ENCODE measurements at places on chromosomes 13 and 19.

DNA sequence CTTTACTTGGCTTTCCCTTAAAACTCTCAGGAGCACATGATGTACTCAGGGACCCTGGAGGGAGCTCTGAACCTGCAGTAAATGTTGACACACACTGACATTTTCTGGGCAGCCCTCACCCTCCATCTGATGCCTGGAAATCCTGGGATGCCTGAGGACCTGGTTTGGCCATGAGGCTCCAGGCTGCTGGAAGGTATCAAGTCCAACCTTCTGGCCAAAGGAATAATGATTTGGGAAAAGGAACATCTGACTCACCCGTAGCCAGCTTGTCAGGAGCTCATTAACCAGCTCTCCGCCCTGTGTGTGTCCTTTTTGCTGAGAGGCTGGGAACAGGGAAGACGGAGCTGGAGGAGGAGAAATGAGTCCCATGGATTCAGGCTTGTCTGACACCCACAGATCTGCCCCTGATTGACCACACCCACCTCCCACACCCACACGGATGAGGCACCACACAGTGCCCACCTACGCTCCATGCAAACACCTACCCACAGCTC, 10.3 kb downstream of the ZNF558 start:
- no peak for DNase-seq

GRCh38 chr19:55439052-55439451, 4.0 kb downstream of the SHISA7 start:
- DNase-seq, result no peak

DNA sequence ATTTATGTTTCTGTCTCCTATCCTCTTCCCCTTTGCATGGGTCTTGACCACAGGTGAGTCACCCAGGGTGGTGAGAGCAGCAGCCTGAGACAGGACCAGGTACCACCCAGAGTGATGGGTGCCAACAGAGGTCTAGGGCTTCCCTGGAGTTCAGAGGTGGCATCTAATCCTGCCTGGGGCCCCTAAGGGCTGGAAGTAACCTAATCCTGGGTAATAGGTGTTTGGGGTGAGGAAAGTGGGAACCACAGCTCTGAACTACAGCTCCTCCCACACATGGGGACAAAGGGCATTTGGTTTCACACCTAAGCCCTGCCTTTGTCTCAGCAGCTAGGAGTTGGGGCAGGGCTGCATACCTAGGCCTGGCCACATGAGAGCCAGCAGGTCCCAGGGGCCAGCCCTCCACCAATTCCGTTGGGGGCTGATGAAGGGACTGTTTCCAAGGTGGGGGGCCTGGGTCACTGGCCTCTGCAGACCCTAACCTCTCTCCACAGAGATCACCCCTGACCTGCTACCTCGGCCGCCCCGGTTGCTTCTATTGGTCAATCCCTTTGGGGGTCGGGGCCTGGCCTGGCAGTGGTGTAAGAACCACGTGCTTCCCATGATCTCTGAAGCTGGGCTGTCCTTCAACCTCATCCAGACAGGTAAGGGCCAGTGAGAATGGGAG, 8.0 kb downstream of the SPHK2 start:
- DNase-seq, result no peak

DNA sequence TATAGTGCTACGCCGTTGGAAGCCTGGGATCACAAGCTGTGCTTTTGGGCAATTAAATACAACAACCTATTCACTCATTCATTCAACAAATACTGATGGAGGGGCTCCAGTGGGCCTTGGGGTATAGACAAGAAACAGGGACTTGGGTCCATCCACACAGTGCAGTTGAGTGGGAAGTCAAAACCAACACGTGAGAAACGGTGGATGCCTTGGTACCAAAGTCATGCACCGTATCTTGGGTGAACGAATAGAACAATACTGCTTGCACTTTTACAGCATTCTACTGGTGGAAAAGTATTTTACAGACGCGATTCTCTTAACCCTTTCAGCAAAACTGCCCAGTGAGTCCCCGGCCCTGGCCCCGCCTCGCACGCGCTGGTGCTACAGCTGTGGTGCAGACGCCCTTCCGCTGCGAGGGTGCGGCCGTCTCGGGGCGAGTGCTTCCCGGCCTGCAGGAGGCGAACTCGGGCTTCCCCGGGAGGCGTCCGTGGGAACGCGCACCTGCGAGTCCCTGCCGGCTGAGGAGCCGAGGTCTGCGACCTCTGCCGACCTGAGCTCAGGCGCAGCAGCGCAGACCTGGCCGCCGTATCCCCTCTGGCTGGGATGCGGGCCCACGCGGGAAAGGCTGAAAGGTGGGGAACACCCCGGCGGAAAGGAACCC, 8.3 kb downstream of the TNFRSF19 start:
- DNase-seq, result peak; percentile 88

DNA sequence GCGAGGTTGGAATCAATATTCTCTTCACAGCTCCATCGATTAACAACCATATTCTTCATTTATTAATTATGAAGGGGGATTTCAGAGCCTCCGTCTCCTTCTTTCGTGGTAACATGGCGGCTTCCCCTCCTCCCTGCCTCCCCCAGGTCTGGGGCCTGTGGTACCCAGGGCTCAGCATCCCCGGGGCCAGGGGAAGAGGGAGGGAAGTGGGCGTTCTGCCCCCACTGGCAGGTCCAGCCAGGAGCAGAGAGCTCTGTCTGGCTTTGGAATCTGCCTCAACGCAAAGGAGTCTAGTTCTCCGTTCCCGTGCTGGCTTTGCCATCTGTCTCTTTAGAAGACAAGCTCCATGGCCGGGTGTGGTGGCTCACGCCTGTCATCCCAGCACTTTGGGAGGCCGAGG, 37.8 kb upstream of the ONECUT3 start:
- no peak for DNase-seq

- no peak for DNase-seq
Observed at GRCh38 chr19:31641591-31641990, 292.4 kb upstream of the TSHZ3 start.

- DNase-seq, result no peak
Observed at GRCh38 chr19:16834747-16835146, 5.5 kb downstream of the SIN3B start.

DNA sequence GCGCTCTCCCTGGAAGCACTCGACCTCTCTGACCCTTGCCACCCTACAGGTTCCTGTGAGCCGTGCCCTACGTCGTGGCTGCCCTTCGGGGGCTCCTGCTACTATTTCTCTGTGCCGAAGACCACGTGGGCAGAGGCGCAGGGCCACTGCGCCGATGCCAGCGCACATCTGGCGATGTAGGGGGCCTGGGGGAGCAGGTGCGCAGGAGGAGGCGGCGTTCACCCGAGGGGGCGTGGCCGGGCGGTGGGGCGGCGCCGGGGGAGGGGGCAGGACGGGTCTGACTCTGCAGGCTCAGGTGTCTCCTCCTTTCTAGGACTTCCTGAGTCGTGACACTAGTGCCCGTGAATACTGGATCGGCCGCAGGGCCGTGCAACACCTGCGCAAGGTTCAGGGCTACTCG, 26.4 kb downstream of the CLEC4M start:
- no peak for DNase-seq

- no peak for DNase-seq
Observed at GRCh38 chr19:30118760-30119159, 176.7 kb downstream of the URI1 start.

GRCh38 chr13:79786176-79786575, 305.2 kb downstream of the NDFIP2 start:
- no peak for DNase-seq

DNA sequence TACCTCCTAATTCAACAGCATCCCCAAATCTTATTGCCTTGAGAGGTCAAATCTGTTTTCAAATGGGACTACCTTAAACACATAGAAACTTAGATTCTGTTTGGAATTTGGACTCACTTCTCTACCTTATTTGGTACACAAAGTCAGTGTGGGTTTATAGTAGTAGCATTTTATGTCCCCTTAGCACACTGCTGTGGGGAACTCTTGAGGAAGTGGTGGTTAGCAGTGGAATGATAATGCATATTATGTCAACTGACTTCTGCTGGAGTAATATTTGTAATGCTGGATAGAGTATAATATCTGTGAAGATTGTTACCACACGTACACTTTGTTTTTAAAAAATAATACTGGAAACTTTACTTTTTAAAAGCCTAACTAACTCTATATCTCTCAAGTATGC, 386.3 kb downstream of the NDFIP2 start:
- DNase-seq, result no peak

DNA sequence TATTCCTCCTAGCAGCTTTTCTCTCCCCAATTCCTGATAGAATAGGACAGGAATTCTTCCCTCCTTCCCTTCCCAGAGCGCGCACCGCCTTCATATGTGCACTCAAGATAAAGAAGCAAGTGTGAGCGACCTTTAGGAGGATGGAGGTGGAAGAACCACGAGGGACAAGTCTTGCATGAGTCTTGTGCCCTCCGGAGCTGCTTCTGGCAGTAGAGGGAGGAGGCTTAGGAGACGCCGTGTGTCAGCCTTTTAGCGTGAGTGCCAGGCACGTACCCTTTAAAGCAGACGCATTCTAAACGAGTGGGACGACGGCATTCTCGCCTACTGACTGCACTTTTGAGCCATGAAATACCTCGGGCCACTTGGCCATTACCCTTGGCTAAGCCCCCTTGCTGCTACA, 95.4 kb upstream of the RAP2A start:
- DNase-seq, result no peak

DNA sequence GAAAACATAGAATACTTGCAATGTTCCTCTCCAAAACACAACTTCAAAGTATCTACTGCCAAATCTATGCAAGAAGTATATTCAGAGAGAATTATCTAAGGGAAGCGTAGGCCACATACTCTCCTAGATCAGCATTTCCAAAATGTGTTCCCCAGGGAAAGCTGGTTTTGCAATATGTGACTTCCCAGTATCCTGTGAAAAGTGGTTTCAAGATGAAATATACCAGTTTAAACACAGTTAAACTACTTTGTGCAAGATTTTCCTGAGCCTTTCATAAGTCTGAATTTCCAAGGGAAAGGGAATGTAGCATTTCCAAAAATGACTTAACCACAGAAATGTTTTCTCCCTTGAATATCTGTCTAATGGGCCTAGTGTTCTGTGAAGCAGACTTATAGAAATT, 7.6 kb downstream of the STARD13 start:
- DNase-seq, result no peak

DNA sequence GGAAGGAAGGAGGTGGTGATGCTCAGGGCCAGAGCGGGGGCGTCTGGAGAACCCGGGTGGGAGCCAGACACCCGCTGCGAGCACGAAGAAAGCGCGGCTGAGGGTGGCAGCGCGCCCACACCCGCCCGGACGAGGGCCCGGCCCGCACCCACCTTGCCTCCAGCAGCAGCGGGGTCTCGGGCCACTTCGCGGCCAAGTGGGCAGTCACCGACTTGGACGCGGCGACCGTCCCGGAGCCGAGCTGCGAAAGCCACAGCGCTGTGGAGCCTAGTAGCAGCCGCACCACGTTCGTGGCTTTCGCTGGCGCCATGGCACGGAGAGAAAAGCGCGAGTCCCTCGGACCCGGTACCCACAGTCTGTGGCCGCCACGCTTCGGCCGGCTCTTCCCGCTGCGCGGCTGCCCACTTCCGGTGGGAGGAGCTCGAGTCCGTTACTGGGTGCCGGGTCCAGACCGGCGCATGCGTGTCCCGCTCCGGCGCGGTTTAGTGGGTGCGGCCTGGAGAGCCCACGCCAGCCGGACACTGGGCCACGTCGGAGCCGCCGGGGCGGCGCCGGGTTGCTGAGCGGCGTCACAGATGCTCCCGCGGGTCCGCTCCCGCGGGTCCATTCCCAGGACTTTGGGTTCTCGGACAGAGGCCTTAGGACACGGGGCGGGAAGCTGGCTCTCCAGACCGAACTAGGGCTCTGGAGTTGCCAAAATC, at the start of gene UGGT2:
TSS of gene UGGT2 (minus strand) at position 399 of the 701 bp plus-strand sequence. CDS start at position 310, 89 bp downstream.
- peak; percentile 95 for DNase-seq

DNA sequence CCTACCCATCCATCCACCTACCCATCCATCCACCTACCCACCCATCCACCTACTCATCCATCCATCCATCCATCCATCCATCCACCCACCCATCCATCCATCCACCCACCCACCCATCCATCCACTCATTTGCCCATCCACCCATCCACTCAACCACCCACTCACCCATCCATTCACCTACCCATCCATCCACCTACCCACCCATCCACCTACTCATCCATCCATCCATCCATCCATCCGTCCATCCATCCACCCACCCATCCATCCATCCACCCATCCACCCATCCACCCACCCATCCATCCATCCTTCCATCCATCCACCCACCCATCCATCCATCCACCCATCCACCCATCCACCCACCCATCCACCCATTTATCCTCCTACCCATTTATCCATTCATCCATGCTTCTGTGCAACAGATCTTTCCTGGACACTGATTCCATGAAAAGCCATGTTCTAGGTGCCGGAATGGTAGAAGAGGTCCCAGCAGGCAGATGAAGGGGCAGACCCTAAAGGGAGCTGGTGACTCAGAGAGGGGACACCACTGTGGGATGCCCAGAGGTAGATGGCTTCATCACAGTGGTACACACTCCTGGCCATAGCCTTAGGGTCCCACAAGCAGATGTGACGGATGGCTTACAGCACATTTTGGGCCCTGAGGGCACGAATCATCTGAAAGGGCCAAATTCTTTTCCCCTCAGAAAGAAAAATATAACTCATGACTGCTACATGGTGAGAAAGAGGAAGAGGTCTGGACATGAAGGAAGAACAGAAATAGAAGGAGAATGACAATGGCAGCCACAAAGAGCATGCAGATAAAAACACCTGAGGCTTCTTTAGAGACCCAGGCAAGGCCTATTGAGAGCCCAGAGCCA, 76.0 kb downstream of the KCTD15 start:
- no peak for DNase-seq

- no peak for DNase-seq
Observed at GRCh38 chr13:30299786-30300185, 7.6 kb downstream of the KATNAL1 start.

DNA sequence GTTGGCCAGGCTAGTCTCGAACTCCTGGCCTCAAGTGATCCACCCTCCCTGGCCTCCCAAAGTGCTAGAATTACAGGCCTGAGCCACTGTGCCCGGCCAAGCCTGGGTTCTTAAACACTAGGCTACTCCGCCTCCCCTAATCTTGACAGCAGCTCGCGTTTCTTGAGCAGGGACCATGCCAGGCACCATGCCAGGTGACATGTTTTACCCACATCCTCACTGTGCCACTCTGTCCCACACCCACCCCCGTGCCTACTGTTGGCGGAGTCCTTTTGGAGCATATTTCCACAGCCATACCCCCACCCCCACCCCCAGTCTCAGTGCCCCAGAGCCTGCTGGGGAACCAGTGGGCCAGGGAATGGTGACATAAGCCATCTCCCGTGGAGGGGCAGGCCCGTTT, 98.8 kb downstream of the DPF1 start:
- DNase-seq, result no peak

GRCh38 chr13:84029396-84029795, 147.1 kb upstream of the SLITRK1 start:
- DNase-seq, result no peak

All from sciatic nerve (tissue), 2 donors.